Activated CD8-positive, alpha-beta memory T cell treated with anti-CD3 and anti-CD28 coated beads, Interleukin-2, amount 10 ng/mL, durations not matched to agents 7 days and 5 days (primary cell): ENCODE measurements at places on chromosomes 3 and 15.

DNA sequence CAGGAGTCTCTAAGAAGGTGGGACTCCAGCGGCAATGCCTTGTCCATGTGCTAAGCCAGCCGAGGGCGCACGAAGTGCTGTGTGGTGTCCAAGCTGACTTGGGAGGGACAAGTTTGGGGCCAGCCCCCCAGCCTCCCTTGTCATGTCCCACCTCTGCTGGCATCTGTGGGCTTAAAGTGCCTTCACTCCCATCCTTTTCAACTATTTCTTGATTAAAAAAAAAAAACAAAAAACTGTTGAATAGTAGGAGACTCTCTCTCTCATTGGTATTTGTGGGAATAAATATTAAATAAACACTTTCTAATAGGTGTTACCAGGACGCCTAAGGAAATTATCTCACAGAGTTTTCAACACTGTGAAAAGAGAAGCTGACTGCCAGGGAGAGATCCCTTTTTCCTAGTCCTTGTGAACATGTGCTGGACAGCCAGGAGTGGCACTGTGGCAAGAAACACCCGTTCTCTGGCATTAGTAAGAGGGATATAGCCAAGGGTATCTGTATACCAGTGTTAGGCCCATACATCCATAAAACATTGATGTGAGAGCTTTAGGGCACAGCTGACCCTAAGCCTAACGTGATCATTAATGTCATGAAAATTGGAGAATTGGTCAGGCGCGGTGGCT lies 158.0 kb downstream of the IGF1R start:
- no peaks in the 10 kb centered on the region for H3K36me3 ChIP-seq
- no peaks in the 10 kb centered on the region for H3K4me1 ChIP-seq
- no peaks in the 10 kb centered on the region for H3K27me3 ChIP-seq

DNA sequence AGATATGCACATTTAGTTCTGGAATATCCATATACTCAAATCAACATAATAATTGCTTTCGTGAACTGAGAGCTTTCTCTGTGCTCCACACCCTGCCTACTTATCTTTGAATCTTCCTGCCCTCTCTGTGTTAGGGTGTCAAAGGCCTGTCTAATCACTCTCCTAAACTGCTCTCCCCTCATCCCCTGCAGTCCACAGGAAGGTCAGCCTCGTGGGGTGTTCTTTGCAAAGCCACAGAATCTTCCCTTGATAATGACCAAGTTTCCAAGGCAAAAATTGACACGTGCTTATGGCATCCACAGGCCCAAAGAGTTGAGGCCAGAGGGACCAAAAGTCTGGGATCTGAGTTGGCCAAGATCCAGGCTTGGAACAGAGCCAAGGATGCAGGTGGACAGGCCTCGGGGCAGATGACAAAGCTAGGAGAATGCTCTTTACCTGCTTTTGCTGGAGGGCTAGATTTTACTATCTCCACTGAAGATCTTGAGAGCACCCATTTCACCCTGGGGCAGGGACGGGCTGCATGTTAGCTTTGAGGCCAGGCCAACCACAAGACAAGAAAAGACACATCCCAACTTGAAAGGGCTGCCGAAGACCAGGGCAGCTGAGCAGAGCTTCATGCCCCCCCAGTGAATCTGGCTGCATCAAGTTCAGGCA lies 20.4 kb downstream of the BHLHE40 start:
- no peaks in the 10 kb centered on the region for H3K27me3 ChIP-seq
- peak overlapping the region; percentile 70 for H3K27ac ChIP-seq
- H3K4me3 ChIP-seq: no peak overlapping the region
- peaks cover 70% of the 10 kb centered on the region for H3K4me1 ChIP-seq
- no peak for DNase-seq

DNA sequence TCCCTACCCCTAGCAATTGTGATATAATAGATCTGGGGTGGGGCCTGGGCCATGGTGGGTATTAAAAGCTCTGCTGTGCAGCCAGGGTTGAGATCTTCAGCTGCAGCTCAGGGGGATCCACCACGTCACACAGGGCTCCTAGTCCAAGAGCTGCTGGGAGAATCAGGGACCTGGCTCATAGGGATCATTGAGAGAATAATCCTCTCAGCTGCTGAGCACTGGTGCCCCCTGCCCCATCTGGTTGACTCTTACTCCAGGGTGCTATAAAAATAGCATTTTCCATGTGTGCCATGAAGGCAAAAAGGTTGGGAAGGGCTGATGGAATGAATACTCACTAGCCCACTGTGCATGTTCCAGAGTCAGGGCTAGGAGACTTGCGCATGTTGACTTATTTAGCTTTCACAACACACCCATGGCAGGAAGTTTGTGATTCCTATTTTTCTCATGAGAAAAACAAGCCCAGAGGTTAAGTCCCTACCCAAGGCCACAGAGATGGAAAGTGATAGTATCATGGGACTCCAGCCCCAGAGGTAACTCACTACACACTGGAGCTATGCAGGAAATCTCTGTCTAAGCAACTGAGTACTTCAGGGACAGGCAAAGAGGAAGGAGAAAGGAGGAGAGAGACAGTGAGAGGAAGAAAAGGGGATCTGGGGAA lies 94.6 kb upstream of the HERC1 start:
- peaks cover 2% of the 10 kb centered on the region for H3K36me3 ChIP-seq
- no peaks in the 10 kb centered on the region for H3K27me3 ChIP-seq
- peaks cover 13% of the 10 kb centered on the region for H3K4me1 ChIP-seq
- no peak for DNase-seq
- no peak overlapping the region for H3K4me3 ChIP-seq

DNA sequence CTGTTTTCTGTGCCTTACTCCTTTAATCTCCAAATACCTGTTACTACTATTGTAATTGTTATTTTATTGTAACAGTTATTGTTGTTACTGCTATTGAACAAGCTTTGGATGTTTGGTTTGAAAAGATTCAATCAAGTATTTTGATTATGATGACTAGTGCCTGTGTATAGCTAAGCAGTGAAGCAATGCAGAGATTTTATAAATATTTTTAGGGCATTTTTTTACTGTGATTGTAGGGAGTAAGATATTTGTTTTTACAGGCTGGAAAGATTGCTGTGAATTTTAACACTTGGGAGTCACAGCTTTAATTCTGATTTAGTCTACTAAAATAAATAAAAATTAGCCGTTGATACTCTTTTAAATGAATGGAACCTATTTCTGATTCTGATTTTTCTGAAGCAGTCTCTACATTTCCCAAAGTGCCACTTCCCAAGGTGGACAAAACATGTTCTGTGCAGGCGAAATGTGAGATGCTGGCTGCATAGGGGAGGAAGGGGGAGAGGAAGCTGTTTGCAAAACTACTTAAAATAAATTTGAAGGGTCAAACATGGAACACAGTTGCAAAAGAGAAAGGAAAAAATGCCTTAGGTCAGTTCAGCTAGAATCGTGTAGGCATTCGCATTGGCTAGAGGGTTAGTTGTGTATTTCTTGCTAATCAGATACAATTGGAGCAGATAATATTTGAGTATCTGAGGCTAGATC lies 25.7 kb downstream of the EEFSEC start:
- no peak overlapping the region for H3K27ac ChIP-seq
- DNase-seq: no peak
- peaks cover 2% of the 10 kb centered on the region for H3K36me3 ChIP-seq
- peaks cover 11% of the 10 kb centered on the region for H3K4me1 ChIP-seq
- no peaks in the 10 kb centered on the region for H3K27me3 ChIP-seq
- H3K4me3 ChIP-seq: no peak overlapping the region

GRCh38 chr3:136075811-136076210 lies 110.3 kb downstream of the PPP2R3A start:
- H3K36me3 ChIP-seq: no peaks in the 10 kb centered on the region
- no peak for DNase-seq
- H3K27me3 ChIP-seq: peaks cover 7% of the 10 kb centered on the region
- H3K4me3 ChIP-seq: no peak overlapping the region

GRCh38 chr15:58980351-58980939 lies 7.0 kb upstream of the RNF111 start:
- peaks cover 41% of the 10 kb centered on the region for H3K4me1 ChIP-seq
- no peaks in the 10 kb centered on the region for H3K36me3 ChIP-seq
- peaks cover 4% of the 10 kb centered on the region for H3K27me3 ChIP-seq
- DNase-seq: no peak

DNA sequence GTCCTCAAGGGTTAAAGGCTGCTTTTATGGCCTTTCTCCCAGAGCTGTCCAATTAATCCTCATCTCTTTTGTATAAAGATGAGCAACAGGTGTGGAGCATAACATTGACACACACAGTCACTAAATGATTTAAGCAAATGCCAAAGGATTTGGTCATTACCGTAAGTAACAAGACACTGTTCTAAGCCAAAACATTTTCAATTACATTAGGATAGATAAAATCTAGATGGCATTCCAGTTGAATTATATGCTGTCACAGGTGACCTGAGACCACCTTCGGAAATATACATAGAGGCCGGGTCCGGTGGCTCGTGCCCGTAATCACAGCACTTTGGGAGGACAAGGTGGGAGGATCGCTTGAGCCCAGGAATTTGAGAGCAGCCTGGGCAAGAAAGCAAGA lies 105.3 kb upstream of the UBE3A start:
- H3K36me3 ChIP-seq: no peaks in the 10 kb centered on the region
- H3K4me3 ChIP-seq: no peak overlapping the region
- H3K4me1 ChIP-seq: no peaks in the 10 kb centered on the region
- H3K27me3 ChIP-seq: no peaks in the 10 kb centered on the region
- H3K27ac ChIP-seq: no peak overlapping the region
- DNase-seq: no peak

- peaks cover 30% of the 10 kb centered on the region for H3K4me1 ChIP-seq
- no peaks in the 10 kb centered on the region for H3K27me3 ChIP-seq
- peak overlapping the region; percentile 93 for H3K4me3 ChIP-seq
- peaks cover 64% of the 10 kb centered on the region for H3K36me3 ChIP-seq
- H3K27ac ChIP-seq: peak overlapping the region; percentile 97
Measured at GRCh38 chr3:125310623-125311081, 64.5 kb downstream of the ZNF148 start.

DNA sequence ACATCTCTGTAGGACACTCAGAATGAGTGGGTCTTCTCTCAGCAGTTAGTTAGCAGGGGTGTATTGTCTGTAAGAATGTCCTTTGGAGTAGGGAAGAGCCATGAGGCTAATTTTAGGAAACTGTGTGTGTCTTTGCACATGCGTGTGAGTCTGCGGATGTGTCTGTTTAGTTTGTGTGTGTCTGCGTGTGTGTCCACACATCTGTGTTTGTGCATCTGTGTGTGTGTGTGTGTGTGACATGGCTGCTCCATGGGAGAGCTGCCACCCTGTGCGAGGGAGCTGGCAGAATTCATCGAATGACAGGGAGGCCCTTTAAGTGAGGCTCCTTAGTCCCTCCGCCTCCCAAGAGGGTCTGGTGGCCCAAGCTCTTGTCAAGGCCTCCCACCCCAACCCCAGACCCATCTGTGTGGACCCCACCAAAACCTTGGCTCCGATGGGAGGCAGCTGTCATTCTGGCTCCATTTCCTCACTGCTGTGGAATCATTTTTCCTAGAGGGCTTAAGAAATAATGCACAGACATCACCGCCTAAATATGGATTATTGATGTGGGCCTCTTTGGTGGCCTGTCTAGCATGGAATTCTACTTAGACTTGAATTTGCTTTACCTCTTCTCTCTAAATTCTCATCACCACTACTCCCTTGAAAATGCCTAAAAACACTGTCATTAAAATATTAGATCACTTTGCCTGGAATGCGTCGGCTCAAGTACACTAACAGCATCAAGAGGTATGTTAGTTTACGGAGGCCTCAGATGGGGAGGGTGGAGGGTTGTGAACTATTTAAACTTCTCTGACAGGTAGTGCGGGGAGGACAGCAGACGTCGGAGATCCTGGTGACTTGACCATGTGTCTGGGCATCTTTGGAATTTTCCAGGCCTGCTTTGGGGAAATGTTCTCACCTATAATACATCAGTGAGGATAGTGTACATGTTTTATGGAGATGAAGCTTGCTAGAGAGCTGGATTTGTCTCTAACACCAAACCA lies 9.4 kb downstream of the ESYT3 start:
- H3K27ac ChIP-seq: no peak overlapping the region
- H3K4me1 ChIP-seq: no peaks in the 10 kb centered on the region
- DNase-seq: no peak
- no peaks in the 10 kb centered on the region for H3K27me3 ChIP-seq

DNA sequence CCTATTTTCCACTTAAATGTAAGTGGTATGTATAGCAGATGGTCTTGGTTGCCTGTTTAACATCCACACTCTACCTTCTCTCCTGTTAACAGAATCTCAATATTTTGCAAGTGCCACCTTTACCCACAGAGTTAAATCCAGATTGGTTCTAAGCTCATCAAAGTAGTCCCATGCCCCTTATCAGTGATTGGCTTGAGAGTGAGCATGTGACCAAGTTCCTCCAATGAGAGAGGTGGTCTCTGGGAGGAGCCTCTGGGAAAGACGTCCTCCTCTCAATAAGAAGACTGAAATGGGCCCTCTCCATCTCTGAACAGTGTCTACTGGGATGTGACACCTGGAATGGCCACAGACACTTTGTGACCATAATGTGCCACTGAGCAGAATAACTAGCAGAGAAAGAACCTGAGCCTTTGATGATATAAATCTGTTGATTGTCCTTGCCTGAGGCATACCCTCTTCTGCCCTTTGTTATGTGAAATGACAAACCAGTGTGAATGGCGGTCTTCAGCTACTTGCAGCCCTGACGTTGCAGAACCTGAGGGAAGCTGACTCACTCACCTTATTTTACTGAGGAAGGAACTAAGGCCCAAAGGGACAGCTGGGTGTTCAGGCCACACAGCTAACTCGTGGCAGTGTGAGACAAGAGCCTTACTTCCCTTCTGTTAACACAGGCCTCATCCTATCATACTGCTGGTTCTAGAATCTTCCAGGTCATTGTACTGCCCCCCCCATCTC lies 42.4 kb upstream of the LARS2 start:
- no peaks in the 10 kb centered on the region for H3K36me3 ChIP-seq
- DNase-seq: no peak
- H3K27me3 ChIP-seq: peaks cover 14% of the 10 kb centered on the region
- no peak overlapping the region for H3K4me3 ChIP-seq
- H3K27ac ChIP-seq: no peak overlapping the region
- H3K4me1 ChIP-seq: no peaks in the 10 kb centered on the region

DNA sequence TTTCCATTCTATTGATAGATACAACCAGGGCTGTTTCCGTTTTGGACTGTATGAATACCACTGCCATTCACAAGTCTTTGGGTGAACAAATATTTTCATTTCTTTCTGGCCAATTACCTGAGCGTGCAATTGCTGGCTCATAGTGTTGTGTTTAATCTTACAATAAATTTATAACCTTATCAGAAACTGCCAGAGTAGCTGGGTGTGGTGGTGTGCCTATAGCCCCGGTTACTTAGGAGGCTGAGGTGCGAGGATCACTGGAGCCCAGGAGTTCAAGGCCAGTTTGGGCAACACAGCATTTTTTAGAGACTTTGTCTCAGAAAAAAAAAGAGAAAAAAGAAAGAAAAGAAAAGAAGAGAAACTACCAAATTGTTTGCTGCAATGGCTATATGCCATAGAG lies 5.4 kb upstream of the SLC6A6 start:
- peak overlapping the region; percentile 54 for H3K27ac ChIP-seq
- H3K4me1 ChIP-seq: peaks cover 20% of the 10 kb centered on the region
- H3K36me3 ChIP-seq: no peaks in the 10 kb centered on the region
- peaks cover 3% of the 10 kb centered on the region for H3K27me3 ChIP-seq
